A172 (cell line): ENCODE measurements at places on chromosomes 11 and 22. TPM values are rescaled to one million over a fixed set of nuclear protein-coding genes. Genes with fewer than 3 reads are reported as not detected.

DNA sequence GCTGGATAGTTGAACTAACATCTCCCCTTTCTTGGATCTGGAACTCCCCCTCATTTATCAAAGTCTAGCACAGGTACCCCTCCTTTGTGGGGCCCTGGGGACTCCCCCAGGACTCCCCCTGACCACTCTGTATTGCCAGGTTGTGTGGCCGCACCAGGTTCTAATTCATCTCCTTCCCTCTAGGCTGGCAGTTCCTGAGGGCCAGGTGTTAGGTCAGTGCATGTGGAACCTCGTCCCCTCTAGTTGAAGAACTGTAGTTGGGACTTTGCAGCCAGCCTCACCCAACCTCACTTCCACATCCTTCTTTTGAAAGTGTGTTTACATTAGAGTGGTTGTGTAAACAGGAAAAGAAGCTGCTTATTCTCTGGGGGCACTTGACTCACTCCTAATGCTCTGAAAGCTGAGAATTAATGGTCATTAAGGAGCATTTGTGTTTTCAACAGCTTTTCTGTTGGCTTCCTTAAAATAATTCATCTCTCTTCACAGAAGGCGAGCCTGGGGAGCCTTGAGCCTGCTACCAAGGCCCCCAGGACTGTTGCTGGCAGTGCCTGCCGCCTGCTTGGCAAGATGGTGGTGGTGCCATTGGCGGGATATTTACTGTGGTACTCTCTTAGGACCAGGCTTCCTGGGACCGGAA is 11.8 kb downstream of the UPB1 start:
- DNase-seq, result peak; percentile 28

DNA sequence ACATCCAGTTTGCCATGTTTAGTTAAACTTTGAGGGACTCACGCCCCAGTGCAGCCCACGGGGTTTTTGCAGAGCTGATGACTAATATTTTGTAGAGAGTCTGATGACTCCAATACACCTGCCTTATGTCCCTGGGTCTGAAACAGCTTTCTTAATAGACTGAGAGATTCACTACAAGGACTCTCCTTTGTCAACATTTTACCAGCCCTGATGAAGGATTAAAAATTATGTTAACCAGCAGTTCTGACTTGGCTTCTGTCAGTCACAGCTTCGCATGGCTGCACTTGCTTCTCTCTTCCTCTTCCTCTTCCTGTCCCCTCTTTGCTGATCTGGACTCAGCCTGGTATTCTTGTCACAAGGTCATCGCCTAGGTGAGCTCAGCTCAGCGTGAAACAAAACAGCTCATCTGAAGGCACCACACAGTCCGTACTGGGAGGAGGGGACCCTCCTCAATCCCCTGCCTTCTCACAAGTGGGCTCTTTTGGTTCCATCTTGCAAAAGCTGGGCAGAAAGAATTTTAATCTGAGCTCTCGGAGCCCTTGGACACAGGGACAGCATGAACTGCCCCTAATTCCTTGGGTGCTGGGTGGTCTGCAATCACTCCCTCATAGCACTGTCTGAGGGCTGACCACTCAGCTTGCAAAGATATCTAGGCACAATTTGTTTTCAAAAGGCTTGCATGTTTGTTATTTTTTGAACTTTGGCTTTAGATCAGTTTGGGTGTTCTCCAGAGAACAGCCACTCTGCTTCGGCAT is 38.1 kb upstream of the POU2AF1 start:
- no peak for DNase-seq

DNA sequence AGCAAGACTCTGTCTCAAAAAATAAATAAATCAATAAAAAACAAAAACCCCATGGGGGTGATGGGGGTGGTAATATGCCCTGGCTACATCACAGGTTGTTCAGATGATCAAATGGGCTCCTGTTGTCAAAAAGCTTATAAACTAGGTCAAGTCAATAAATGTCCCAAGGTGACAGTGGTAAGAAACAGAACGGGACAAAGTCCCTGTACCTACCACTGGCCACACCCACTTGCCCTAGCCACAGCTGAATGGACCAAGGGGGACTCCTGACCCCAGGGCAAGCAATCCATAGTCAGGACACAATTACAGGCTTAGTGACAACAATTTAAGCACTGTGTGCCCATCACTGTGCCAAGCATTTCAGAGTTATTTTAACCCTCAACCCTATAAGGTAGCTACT is 6.0 kb downstream of the NAGA start:
- no peak for DNase-seq

GRCh38 chr11:12864316-12865156 is 144.6 kb upstream of the RASSF10 start:
- DNase-seq, result peak; percentile 59

DNA sequence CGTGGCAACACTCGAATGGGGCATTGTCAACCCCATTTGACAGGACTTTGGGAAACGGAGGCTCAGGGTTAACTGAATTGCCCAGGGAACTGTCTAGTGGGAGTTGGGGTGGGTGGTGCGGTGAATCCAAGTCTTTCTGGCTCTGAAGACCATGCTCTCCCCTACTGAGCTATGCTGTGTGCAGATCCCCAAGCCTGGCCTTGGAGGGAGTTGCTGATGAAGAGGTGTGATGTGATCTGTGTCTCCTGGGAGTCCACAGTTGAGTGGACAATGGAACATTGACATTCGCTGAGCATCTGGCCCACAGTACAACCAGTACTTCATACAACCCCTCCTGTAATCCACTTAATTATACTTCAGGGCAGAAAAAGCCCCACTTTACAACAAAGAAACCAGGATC is 172.2 kb downstream of the ST3GAL4 start:
- no peak for DNase-seq

DNA sequence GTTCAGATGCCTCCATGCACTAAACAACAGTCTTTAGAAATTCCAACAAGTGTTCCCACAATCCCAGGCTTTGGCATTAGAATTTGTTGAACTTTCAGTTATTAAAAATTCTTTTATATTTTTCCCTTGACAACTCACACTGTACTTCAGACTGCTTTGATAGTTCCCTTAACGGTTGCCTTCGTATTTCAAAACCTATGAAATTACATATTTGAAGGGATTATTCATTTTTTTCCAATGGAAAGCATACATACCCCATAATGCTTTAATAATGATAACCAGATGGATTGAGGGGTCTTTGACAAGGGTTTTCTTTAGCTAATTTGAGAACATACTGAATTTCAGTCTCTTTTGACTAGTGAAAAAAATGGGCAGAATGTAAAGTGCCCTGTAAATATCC is 76.5 kb downstream of the ME3 start:
- DNase-seq, result no peak

DNA sequence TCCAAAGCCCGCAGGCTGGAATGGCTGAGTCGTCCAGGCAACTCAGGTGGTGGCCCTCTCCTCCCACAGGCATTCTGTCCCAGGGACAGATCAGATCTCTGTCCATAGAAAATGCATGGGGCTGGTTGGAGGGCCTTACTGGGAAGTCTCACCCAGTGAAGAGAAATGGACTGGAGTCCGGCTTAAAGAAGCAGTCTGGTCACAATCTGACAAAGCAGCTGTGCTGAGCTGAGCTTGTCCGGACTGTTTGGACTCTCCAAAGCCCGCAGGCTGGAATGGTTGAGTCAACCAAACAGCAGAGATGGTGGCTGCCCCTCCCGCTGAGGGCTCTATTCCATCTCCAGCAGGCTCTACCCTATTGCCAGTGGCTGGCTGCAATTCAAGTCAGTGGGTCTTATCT is 14.4 kb upstream of the DEPDC7 start:
- no peak for DNase-seq

GRCh38 chr11:12667646-12668045 is 6.6 kb upstream of the TEAD1 start:
- no peak for DNase-seq

DNA sequence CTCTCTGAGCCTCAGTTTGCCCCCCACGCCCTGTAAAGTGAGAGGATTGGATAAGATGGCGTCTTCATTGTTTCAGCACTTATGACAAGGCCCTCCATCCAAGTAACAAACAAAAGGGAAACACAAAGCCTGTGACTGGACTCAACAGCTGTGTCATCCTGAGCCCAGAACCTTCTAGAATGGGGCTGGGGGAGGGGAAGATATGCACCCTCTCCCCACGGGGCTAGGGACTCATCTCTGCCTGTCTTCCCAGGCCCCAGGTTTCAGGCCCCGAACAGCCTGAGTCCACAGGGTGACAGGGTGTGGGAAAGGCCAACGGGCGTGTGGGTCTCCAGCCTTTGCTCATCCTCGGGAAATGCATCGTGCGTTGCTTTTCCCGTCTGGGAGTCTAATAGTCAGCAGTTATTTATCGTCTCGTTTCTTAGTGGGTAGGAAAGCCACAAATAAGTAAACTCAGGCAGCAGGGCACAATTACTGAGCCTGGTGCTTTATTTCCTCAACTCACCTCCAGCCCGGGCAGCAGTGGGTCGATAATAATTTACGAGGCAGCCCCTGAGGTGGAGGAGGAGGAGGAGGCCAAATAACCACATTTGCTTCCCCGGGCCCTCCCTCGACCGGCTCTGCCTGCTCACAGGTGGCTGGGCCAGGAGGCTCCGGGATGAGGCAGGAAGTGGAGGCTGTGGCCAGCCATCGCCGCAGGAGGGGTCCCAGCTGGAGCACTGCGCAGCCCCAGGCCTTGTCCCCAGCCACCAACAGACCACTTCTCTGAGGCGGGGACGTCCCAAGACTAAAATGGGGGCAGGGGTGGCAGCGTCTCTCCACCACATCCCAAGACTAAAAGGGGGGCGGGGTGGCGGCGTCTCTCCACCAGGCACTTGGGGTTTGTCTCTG is 54.4 kb downstream of the FLRT1 start:
- peak; percentile 14 for DNase-seq

DNA sequence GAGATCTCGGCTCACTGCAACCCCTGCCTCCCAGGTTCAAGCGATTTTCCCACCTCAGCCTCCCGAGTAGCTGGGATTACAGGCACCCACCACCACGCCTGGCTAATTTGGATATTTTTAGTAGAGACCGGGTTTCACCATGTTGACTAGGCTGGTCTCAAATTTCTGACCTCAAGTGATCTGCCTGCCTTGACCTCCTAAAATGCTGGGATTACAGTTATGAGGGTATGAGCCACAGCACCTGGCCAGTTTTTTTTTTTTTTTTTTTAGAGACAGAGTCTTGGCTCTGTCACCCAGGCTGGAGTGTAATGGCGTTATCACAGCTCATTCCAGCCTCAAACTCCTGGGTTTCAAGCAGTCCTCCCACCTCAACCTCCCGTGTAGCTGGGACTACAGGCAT is 54.9 kb upstream of the PRR5 start:
- DNase-seq, result no peak

DNA sequence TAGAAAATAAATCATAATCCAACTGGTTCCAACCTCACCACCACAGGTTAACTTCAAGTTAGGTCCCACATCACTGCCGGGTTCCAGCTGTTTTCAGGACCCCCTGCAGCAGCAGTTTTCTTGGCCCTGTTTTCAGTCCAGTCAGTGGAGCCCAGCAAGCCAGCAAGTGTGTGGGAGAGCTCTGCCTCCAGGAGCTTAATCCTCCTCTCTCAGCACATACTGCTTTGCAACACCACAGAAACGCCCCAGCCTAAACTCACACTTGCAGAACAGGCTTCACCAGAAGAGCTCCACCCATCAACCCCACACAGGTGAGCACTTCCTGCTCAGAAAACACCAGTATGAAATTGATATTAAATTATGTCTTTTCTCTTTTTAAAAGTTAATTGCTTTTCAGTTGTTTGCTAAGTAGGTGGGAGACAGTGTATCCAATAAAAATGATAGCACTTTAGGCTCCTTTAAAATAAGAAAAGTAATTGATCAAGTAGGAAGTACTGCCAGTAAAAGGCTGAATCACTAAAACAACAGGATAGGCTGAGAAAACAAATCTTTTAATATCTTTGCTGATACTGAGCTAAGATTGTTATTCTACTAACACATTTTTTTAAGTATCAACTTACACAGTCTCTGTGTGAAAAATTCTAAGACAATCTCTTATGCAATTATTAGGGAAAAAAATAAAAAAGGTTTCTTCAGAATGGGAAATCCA is 81.5 kb upstream of the TP53AIP1 start:
- no peak for DNase-seq

GRCh38 chr22:36010882-36011281 is 17.7 kb downstream of the RBFOX2 start:
- peak; percentile 27 for DNase-seq

GRCh38 chr11:35216962-35217678 is 78.1 kb downstream of the CD44 start:
- DNase-seq, result no peak

- no peak for DNase-seq
Observed at GRCh38 chr11:2299773-2300172, 1.9 kb downstream of the C11orf21 start.

DNA sequence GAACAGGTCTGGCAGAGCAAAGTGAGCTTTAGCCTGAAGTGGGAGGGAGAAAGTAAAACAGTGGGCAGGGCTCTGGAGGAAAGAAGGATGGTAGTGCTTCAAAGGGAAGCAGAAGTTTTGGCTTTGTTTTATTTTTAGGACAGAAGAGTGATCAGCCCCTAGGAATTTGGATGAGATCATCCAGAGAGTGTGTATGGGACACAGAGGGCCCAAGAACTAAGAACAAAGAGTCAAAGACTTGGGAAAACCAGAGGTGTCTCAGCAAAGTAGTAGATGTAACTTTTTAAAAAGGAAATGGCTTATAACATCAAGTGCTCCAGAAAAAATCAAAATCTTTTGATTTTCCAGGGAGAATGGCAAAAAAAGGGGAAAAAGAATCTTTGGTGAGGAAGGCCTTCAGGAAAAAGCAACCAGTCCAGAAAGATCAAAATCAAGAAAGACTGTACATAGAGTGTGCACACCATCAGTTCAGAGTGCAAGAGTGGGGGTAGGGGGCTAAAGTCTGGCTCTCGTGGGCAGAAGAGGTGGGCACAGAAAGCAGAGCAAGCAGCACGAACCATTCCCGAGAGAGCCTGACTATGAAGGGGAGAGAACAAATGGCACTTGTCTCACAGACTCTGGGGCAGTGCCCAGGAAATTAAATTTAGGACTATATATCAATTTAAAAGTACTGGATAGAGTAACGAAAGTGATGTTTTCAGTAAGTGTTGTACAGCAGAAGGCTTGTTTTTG is 30.0 kb downstream of the MAPK1 start:
- DNase-seq, result peak; percentile 82

- DNase-seq, result no peak
Observed at GRCh38 chr11:26985943-26986342, 8.0 kb upstream of the FIBIN start.

DNA sequence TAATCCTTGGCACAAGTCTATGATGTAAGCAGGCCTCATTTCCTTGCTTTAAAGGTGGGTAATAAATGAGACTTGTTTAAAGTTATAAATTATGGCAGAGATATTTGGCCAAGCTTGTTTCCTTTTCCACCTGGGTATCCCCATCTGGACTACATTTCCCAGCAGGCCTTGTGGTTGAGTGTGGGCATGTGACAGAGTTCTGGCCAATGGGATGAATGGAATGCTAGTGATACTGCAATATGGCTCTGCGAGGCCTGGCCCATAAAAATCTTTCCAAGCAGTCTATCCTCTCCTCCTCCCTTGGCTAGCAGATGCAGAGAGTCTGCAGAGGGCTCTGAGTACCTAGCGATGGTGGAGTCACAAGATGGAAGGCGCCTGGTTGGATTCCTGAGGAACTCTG is 102.5 kb downstream of the TIMP3 start:
- peak; percentile 45 for DNase-seq

GRCh38 chr22:48188231-48188721 is 1425.8 kb downstream of the TBC1D22A start:
- DNase-seq, result peak; percentile 49

GRCh38 chr11:70159627-70160570 is 43.2 kb upstream of the FADD start:
- peak; percentile 99 for DNase-seq

Gene MFRP
- total RNA-seq, result not detected in 2 replicates

Gene CYB5R3
- 45.9 and 57.1 TPM in 2 replicates for total RNA-seq

Gene VSIG2
- not detected in 2 replicates for total RNA-seq

Gene CDON
- 8.9 TPM in 2 replicates for total RNA-seq

Gene KCNE3
- total RNA-seq, result not detected in 2 replicates

Gene OR52N4
- total RNA-seq, result not detected in 2 replicates

Gene KRTAP5-2
- total RNA-seq, result not detected in 2 replicates

Gene MAP6
- total RNA-seq, result 8.9 and 10.6 TPM in 2 replicates

Gene KCNK7
- total RNA-seq, result 0.86 TPM in 1 of 2 replicates, not detected in the other

Gene OR11H1
- not detected in 2 replicates for total RNA-seq
